Bone marrow (tissue), 2 donors: ENCODE measurements at places on chromosomes 3 and 15.

DNA sequence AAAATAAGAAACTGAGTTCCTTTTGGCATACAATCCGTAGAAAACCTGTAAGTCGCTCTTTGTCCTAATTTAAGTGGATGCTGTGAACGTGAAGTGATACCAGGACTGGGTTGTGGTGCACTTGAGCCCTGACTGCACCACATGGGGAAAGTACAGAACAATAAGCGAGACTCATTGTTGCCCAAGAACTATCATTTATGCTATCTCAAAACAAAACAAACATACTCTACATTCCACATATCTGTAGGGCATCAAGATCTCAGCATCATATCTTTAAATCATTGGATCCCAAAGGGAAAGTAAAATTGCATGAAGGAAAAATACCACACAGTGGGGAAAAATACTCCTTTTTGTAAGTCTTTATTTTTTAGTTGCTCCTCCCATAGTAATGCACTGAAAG is 580.3 kb downstream of the MECOM start:
- DNase-seq = no peak

GRCh38 chr3:4163011-4163410 is 140.2 kb upstream of the SETMAR start:
- DNase-seq = no peak

- no peak for DNase-seq
Observed at GRCh38 chr3:156474560-156475389, 80.1 kb downstream of the SSR3 start.

DNA sequence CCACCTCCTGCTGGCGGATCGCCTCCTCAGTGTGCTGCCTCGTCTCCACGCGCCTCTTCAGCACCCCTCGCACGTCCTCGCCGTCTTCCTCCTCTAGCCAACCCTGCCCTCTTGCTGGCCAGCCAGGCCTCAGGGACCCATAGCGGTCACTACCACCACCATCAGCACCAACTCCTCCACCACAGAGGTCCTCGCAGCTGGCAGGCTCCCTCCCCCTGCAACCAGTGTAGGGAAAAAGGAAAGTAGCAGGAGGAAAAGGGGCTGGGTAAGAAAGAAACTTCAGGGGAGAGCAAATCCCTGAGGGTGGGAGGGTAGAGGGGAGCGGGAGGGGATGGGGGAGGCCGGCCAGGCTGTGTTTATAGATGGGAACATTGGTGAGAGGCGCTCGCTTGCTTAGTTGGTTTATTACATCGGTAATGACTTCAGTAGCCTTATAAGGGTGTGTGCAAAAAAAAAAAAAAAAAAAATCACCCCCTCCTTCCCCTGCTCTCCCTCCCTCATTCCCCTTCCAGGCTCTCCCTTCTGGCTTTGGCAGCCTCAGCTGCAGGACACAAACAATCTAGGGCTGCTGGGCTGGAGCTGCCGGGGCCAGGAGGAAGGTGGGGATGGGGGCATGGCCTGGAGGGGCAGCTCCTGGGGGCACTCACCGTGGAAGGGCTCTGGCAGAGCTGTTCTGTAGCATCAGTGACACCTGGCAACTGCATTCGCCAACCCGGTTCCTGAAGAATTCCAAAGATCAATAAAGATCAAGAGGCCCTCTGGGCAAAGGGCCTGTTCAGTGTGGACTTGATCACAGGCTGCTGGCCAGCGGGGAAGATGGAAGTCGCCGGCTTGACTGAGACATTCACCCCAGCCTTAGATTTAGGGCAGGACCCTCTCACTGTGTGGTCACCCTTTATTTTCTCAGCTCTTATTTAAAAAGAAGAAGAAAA is 116.2 kb upstream of the HACD2 start:
- DNase-seq = no peak

DNA sequence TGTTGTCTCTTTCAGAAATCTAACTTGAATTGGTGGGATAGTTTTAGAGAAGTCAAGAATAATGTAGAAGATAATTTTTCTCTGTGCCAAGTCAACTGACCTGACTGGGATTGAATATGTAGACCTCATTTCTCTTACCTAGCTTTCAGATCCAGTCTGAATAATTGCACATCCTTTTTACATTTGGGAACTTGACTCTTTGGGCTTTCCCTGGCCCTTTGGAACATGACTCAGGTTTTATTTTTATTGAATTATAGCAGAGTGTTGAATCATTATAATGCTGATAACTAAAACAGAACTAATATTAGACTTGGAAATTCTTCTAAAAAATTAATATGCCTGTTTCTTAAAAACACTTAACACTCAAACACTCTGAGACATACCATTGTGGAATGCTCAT is 76.5 kb downstream of the PFN2 start:
- no peak for DNase-seq

- DNase-seq = no peak
Observed at GRCh38 chr3:79247725-79248043, 520.1 kb downstream of the ROBO1 start.

GRCh38 chr15:83106994-83107840 is at the start of gene TM6SF1:
Gene TM6SF1, plus strand, starts transcription at chr15:83107645. Its CDS starts 36 bp downstream, at chr15:83107681.
- DNase-seq = peak; percentile 14

- no peak for DNase-seq
Observed at GRCh38 chr3:36650271-36650671, 114.1 kb downstream of the DCLK3 start.

GRCh38 chr3:123279121-123279520 is 77.4 kb downstream of the SEC22A start:
- no peak for DNase-seq

GRCh38 chr15:80010131-80010673 is 39.2 kb upstream of the BCL2A1 start:
- DNase-seq = no peak

DNA sequence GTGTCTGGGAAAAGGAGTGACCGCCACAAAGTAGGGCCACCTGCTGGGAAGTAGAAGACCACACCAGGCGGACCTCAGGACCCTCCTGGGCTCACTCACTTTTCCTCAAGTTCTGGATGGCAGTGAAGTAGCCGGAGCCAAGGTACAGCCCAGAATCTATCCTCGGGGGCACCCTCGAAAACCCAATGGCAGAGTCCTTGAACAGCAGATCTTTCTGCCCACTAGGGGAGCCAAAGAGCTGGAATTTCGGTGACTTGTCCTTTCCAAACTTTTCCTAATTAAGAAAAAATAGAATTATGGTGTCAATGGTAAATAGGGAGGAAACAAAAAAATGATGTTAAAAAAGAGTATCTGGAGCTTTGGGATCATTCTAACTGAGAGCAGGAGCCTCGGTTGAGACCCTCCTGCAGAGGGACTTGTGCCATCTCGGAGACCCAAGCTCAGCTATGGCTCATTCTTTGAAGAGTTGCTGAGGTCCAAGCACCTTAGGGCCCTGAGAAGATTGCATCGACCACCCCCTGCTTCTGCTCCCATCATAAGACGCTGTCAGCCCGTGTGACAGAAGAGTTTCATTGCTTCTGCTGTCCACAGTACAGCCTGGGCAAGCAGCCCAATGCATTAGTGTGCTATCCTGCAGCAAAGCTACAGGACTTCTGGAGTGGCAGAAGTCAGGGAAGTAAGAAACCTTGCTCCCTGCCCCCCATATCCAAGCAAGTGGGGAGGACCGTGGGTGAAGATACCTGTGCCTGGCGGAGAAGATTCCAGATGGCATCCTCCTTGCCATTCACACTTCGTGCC is 14.8 kb downstream of the LTF start:
- DNase-seq = no peak

GRCh38 chr3:185342459-185343174 is 20.3 kb upstream of the MAP3K13 start:
- no peak for DNase-seq

- no peak for DNase-seq
Observed at GRCh38 chr15:79520654-79521053, 88.5 kb downstream of the MINAR1 start.

DNA sequence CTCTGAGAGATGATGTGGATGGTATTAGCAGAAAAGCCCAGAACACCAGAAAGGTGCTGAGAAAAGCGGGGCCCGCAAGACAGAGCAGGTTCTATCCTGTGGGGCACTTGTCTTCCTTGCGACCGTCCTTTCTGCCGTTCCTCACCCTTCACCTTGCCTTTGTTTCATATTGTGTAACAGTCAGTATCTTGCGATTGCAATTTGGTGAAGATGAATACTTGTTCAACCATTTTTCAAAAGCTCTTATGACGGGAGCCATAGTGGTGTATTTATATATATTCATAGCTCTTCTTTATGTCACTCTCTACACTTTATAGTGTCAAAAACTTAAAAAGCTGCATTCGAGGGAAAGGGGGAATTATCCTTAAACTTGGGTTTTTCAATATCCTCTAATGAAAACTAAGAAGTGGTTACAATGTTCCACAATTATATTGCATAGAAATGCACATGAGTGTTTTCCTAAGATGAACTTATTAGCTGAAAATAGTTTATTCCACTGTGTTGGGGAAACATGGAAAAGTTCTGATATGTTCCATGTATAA is 797 bp downstream of the MAP3K13 start:
- no peak for DNase-seq

GRCh38 chr3:50633230-50633790 is 16.4 kb downstream of the MAPKAPK3 start:
- no peak for DNase-seq
